Hippocampal formation (tissue), 2 donors: ENCODE measurements at places on chromosomes 2 and 18.

GRCh38 chr2:9333591-9334171, 89.6 kb downstream of the ITGB1BP1 start:
- peak; percentile 25 for DNase-seq

- no peak for DNase-seq
Measured at GRCh38 chr2:172929644-172930043, 146.0 kb upstream of the MAP3K20 start.

GRCh38 chr18:13713455-13714055, 12.8 kb downstream of the FAM210A start:
- DNase-seq = no peak

- DNase-seq = no peak
Measured at GRCh38 chr2:186170693-186171092, 315.4 kb upstream of the ZC3H15 start.

- DNase-seq = no peak
Measured at GRCh38 chr2:166924967-166925366, 36.7 kb downstream of the XIRP2 start.

GRCh38 chr18:50895350-50896045, 16.6 kb downstream of the ME2 start:
- DNase-seq = no peak

DNA sequence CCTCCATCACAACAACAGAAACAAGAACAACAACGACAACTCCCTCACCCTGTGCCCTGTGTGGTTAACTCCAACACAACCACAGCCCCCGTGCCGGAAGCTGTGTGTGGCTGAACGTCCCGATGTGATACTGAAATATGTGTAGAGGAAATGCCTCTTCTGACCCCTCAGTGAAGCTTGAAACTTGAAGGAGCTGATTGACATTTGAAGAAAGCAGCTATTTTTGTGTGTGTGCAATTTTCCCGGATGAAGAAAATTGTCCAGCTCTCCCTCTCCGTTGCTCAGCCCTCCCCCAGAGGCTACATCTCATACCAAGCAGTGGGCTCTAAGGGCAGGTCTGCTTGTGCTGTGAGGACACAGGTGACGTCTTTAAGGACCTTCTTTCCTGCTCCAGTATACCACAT, 173.8 kb downstream of the ICOS start:
- no peak for DNase-seq

- no peak for DNase-seq
Measured at GRCh38 chr2:43905371-43905803, 66.6 kb downstream of the ABCG8 start.

DNA sequence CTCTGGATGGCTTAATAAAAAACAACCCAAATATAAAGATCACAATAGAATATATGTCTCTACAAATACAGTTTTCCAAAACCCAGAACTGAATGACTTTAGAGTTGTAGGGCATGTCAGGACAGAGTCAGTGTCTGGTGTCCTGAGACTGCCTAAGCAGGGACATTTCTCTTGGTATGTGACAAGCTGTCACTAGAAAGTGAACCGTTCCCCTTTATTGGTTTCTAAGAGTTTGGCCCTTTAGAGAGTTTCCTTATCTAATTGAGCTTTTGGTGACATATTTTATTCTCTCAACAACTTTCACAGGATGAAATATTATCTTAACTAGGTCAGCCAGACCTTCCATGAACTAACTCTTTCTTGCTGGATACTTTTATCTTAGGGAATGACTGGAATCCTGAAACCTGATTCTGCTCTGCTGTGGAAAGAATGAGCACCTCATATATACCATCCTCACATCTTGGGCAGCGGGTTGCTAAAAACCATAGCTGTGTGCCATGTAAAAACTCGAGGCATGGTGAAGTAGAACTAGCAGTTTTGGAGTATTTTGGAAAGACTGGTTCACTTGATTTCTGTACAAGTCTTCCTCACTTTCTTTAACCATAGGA, 54.8 kb downstream of the CAVIN2 start:
- no peak for DNase-seq

- no peak for DNase-seq
Measured at GRCh38 chr2:86675511-86676015, 44.5 kb upstream of the RMND5A start.

- DNase-seq = peak; percentile 83
Measured at GRCh38 chr2:290090-290722, 2.3 kb upstream of the ALKAL2 start.

GRCh38 chr2:99857867-99858444, 284.4 kb downstream of the AFF3 start:
- no peak for DNase-seq

DNA sequence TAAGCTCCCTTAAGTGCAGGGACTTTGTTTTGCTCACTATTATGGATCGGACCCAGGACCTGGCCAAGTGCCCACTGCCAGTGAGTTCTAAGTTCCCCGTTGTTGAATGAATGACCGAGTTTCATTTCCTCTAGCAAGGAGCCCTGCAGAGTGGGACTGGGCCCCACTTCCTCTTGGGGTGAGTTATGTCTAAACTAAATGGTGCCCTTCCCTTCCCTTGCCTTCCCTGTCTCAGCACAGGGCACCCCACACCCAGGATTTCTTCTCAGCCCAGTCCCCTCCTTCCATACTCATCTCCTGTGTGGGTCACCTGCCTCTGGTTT, 195.3 kb upstream of the HS6ST1 start:
- DNase-seq = peak; percentile 14

GRCh38 chr18:41343808-41344207, 611.2 kb upstream of the PIK3C3 start:
- DNase-seq = no peak

DNA sequence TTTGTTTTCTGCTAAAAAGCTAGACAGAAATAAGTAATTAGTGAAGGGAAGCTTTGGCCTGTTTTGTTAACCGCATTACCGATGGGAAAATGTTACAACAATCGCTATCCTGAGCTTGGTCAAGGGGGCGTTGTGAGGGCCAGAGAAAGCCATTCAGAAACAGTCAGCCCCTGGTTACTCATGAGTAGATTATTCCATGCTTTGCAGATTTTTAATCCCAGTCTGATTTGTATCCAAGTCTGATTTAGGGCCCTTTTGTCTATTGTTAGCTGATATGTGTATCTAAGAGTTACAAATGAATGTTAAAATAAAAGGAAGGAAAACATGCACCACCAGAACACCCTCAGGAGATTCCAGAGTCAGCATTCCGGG, 99.1 kb downstream of the PRPF40A start:
- no peak for DNase-seq

DNA sequence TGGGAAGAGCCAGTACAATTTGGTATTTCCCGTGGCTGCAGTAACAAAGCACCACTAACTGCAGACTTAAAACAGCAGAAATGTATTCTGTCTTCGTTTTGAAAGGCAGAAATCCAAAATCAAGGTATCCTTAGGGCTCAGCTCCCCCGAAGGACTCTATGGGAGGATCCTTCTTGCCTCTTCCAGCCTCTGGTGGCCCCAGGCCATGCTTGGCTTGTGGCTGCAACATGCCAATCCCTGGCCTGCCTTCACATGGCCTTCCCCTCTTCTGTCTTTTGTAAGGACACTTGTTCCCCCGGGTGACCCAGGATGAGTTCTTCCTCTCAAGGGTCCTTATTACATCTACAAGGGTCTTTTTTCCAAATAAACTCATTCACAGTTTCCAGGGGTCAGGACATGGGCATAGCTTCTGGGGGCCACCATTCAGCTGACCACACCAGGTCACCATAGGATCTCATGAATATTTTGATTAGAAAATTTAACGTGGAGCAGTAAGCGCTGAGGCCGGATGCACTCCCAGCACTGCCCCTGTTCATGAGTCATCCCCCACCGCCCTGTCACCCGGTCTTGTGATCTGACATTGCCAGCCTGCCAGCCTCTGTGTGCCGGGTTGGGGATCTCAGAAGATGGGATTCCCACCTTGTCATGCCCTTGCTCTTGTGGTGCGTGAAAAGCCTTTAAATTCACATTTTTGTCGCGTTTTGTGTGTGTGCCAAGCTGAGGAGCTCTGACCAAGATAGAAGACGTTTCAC, 61.2 kb upstream of the B3GNT7 start:
- DNase-seq = no peak

DNA sequence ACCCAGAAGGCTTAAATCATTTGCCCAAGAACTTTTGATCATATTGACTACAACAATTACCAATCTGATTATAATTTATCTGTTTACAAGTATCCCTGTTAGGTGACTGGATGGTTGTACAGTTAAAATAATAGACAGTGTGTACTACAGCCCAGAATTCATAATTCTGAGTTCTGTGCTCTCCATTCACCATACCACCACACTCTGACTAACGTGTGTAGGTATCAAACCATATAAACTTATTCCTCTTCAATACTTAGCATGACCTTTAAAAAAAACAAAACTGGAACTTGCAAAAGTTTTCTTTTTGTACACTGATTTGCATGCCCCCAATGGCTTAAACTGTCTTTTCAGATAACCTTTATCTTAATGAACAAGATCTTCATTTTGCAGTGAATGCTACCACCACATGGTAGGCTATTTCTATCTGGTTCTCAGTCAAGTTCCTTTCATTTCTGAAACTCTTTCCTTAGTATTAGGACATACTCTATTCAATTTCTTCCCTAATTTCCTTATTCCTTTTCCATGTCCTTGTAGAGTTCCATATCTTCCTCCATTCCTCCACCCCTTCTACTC, 50.9 kb downstream of the SOS1 start:
- DNase-seq = no peak

DNA sequence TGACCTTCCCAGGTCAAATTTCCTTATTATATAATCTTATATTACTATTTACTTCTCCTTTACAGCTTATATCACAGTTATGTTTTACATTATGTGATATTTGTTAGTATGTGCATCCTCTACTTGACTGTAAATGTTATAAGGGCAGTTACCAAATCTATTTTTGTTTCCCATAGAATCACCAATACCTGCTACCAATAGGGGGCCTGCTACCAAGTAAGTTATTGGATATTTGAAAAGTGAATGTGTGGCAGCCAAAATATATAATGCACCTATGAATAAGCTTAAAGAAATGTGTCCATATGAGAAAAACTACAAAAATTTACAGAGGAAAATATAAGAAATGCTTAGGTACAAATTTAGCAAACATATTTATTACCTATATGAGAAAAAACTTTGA, 23.9 kb upstream of the CTAGE1 start:
- no peak for DNase-seq

- no peak for DNase-seq
Measured at GRCh38 chr2:135963841-135964240, 21.6 kb downstream of the DARS1 start.

GRCh38 chr18:79046522-79046921, 22.7 kb upstream of the ATP9B start:
- DNase-seq = no peak

DNA sequence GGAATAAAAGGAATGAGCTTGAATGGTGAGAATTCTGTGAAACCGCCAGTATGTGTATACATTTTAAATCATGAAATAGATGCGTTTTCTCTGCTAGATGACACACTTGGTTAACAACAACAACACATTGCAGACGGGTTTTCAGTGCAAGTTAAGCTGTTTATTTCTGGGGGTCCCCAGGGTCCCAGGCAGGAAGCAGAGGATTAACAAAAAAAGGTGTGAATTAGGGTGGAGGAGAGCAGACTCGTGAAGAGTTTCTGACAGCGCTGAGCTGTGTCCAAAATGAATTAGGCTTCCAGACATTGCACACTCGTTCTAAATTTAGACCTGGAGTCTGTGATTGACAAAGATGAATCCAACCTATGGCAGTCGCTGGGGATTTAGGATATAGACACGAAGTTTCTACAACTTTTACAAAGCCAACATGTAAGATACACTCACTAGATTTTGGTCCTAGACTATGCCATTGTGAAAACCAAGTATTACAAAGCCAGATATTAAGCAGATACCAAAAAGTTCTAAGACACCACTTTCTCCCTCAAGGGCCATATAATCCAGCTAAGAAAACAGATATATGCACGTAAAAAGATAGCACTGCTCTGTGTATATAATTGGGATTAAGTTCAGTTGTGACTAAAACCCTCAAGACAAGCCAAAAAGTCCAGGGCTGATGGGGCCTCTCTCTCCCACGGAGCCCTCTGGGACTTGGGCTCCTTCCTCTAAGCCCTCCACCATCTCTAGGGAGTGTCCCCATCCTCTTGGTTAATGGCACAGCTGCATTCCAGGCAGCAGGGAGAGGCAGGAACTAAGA, 120.2 kb downstream of the ACAA2 start:
- no peak for DNase-seq

DNA sequence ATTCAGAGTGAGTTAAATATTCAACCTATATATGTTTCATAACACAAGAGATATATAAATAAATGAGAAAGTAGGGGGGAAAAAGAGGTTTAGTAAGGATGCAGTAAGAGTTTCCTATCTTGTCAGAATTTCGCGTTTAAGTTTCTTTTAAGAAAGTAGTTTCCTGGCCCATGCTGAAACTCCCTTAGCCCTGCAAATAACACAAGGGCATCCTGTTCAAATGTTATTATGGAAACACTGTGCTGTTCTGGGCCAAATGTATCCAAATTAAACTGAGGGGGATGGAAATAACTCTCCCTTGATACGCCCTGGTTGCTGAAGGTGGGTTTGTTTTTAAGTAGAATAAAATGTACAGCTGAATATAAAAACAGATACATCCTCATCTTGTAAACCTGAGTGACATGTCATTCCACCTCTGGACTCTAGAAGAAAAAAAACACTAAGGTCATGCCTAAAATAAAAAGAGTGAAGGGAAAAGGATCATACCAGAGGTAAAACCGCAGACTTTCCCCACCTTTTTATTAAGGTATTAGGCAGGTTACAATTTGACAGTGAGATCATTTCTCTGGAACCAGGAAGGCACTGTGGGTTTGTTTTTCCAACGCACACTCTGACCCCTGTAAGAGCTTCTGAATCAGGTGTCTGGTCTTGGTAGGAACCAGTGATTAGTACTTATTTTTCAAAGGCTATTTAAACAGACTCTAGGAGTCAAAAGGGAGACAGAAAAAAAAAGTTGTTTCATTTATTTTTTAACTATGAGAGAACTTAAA, 16.7 kb downstream of the BCL2 start:
- no peak for DNase-seq

- no peak for DNase-seq
Measured at GRCh38 chr18:59551902-59552635, 145.2 kb downstream of the CCBE1 start.

DNA sequence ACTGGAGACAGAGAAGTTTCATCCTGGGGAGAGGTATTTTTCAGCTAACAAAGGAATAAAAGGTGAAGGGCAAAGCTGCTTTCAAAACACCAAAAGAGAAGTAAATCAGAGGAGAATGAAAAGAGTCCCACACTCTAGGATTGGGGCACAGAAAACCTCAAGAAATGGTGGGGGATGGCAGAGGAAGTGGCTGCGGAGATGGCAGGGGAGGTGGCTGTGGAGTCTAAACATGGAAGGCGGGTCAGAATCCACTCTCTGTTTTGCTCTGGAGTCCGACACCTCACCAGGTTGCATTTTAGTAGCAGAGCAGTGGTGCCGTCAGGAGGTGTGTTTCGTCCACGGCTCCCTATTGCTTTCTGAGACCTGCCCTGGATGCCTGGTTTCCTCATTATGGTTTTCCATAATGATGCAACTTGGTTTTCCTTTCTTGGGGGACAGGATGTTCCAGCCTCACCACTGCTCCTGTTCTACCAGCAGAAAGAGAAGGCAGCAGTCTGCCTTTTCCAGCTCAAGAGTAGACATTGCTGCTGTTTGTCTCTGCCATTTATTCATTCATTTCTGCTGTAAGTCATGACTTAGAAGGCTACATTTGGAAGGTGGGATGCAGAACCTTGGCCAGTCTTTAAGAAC, 188.7 kb downstream of the ANKRD44 start:
- DNase-seq = no peak

GRCh38 chr2:40034198-40034597, 255.1 kb upstream of the THUMPD2 start:
- no peak for DNase-seq
